ENCODE measurements at places on chromosomes 13 and 19.
A peak's percentile ranks its signal among the peaks of the same experiment; 100 is the strongest.

DNA sequence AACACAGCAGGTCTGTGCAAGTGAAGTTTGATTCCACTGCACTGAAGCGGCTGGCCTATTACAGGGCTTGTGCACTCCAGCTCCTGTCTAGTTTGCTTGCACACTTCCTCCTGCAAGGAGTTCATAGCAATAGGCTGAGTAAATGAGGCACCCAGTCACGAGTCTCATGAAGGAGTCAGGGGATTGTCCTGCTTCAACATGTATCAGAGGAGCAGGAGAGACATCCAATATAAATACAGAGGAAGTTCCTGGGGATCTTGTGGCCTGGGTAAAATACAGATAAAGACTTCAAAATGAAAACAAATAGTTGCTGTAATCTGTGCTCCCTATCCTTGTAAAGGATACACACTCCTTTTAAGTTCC lies 259.9 kb downstream of the SLITRK1 start:
- no peak for DNase-seq

DNA sequence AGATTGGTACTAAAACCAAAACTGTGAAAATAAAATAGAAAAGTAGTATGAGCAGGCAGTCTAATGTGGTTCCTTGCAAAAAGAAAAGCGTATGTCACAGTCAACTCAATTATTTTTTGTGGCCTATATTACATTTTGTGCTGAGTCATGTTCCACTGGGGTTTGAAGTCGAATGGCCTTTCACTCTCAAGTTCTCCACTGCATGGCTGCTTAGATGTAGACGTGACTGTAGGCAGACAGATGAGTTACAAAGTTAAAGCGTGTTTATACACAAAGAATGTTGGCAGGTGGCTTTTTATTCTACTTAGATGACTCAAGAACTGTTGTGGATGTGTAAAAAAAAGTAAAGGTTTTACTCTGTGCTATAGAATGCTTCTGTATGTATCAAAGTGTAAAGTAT lies 133.9 kb downstream of the SLITRK6 start:
- no peak for DNase-seq

DNA sequence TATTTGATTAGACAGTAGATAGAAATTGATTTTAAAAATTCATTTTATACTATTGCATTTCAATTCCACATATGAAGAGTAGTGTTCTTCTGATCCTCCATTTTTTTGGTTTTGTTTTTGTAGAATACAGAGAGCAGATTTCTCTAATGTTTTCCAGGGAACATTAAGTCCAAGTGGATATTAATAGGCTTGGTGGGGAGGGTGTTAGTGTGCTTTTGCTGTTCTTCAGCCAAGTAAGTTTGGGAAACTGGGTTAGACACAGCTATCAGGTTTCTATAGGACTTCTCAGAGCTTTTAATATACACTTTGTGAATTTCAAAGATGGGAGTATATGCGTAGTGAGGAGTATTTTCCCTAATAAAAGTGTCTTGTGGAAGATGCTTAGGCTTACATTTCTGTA lies 21.8 kb downstream of the NAA16 start:
- no peak for DNase-seq

GRCh38 chr19:33496038-33496895 lies 25.3 kb downstream of the PEPD start:
- DNase-seq, result no peak

GRCh38 chr19:17553256-17553655 lies 2.2 kb upstream of the COLGALT1 start:
- peak; percentile 58 for DNase-seq

GRCh38 chr13:33194820-33195692 lies 90.5 kb downstream of the STARD13 start:
- DNase-seq, result no peak

- no peak for DNase-seq
Measured at GRCh38 chr19:4441994-4442818, 15.4 kb downstream of the UBXN6 start.

GRCh38 chr19:18717601-18718000 lies 34.1 kb downstream of the CRTC1 start:
- DNase-seq, result no peak

DNA sequence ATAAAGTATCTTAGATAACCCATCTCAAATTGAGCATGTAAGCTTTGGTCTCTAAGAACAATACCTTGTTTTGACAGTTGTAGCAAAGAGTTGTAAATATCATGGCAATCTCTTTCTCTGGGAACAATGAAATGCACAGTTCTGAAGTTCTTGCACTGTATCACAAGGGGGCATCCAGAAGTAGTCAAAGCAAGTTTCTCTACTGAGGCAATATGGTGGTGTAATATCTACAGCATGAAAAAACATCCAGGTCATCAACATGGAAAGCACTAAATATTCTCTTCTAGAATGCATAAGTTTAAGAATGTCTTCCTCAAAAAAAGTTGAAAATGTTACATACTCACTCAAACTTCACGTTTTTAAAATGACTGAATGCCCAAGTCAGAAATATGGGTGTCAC lies 19.6 kb downstream of the MTMR6 start:
- DNase-seq, result no peak

- peak; percentile 59 for DNase-seq
Measured at GRCh38 chr13:100789968-100790367, 115.4 kb upstream of the TMTC4 start.

DNA sequence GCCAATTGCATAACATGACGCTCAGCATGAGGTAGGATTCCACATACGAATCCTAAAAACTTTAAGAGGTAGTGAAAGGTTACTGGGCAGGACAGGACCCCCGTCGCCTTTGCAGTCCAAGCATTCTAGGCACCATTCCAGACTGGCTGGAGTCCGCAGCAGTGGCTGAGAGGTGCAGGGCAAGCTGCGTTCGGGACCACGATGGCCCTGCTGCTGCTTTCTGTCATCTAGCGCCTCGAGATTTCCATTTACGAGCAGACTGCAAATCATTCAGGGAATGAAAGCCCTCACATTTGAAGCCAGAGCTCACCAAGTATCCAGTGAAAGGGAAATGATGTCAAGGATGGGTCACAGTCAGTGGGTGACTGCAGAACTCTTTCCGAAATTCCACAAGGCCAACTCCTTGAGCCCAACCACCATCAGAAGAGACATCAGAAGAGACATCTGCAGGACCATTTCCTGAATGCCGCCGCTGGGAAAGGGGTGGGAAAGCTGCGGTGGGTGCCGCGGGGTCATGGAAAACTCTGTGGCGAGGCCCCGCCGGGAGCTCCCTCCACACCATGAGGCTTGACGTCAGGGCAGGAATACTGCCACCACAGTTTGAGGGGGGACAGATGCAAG lies 88.3 kb downstream of the COL4A1 start:
- no peak for DNase-seq

- DNase-seq, result no peak
Measured at GRCh38 chr19:9000933-9001332, 9.3 kb downstream of the MUC16 start.

DNA sequence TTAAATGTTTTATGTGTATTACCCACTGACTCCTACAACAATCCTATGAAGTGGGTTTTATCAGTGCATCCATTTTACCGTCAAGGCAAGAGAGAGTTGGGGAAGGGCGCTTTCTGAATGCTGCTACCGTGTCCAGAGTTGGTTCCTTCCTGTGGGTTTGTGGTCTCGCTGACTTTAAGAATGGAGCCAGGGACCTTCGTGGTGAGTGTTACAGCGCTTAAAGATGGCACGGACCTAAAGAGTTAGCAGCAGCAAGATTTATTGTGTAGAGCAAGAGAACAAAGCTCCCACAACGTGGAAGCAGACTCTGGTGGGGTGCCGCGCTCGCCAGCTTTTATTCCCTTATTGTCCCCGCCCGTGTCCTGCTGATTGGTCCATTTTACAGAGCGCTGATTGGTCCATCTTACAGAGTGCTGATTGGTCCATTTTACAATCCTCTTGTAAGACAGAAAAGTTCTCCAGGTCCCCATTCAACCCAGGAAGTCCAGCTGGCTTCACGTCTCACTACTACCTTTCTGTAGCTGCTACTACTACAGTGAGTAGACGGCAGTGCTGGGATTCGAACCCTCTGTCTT lies 6.1 kb downstream of the OSCAR start:
- DNase-seq, result no peak

DNA sequence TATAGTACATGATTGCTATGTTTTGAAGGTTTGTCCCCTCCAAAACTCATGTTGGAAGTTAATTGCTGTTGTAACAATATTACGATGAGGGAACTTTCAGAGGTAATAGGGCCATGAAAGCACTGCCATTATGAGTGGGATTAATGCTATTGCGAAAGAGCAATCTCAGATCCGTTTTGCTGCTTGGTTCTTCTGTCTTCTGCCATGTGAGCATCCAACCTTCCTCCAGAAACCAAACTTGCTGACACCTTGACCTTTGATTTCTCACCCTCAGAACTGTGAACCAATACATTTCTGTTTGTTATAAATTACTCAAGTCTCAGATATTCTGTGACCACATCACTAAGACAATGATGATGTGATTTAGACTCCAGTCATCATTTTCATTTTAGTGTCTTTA lies 2590.9 kb downstream of the PCDH9 start:
- DNase-seq, result no peak

- DNase-seq, result no peak
Measured at GRCh38 chr13:44312834-44313551, 60.6 kb upstream of the SERP2 start.

DNA sequence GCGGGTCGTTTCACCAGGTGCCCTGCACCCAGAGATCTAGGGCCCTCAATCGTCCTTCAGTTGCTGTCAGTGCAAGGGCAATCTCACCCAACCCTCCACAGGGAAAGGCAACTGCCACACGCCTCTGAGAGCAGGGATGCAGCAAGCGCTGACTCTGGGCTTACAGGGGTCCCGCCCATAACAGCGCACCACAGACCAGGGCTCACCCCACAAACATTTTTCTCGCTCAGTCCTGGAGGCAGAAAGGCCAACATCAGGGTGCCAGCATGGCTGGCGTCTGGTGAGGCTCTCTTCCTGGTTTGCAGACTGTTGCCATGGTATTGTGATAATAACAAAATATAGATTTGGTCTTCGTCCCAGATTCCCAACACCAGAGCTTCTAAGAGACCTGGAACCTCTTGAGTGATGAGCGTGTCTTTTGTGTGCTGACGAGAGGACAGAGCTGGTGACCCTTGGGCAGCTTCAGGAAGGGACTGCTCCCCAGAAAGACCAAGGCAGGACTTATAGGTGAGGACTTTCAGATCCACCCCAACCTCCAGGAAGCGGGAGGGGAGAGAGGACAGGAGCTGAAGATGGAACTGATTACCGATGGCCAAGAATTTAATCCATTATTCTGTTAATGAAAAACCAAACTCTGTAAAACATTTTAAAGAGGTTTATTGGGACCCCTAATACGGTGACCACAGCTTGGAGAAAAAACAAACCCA lies 51.3 kb downstream of the C13orf46 start:
- DNase-seq, result no peak

DNA sequence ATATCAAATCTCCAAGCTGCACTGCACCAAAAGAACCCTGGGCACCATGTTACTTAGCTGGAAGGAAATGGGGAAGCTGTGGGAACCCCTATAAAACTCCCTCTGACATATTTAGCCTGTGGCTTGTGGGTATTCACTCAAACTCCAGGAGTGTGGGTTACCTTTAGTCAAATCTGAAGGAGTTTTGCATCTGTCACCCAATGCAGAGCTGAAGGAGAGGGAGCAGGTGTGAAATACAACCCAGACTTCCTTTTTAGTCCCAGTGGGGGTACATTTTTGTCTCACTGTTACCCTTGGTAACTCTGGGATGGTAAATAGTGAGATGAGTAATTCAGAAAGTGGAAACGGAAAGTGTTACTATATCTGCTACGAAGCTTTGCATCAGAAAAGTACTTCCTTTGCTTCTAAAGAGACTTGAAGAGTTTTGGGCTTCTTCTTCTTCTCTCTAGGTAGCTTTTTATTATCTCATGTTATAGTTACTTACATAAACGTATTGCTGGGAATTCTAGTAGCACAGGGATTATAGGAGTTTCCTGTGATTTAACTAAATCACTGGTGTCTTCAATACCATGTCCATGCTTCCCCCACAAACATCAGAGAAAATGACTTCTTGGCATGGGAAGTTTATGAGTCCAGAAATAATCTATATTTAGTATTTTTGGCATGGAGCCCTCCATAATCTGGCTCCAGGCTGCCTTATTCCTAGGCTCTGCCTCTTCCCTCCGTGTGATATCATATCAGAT lies 105.9 kb downstream of the AKAP11 start:
- DNase-seq, result no peak

- no peak for DNase-seq
Measured at GRCh38 chr19:18543814-18544475, 572 bp upstream of the FKBP8 start.

- peak; percentile 86 for DNase-seq
Measured at GRCh38 chr19:45691516-45692186, at the start of gene SNRPD2. SNRPD2 (minus strand) TSS chr19:45691953; CDS start chr19:45691888, 65 bp downstream.

GRCh38 chr19:35216016-35216832 lies 12.3 kb downstream of the FAM187B start:
- no peak for DNase-seq

GRCh38 chr13:37075164-37075563 lies 15.7 kb upstream of the SUPT20H start:
- no peak for DNase-seq

DNA sequence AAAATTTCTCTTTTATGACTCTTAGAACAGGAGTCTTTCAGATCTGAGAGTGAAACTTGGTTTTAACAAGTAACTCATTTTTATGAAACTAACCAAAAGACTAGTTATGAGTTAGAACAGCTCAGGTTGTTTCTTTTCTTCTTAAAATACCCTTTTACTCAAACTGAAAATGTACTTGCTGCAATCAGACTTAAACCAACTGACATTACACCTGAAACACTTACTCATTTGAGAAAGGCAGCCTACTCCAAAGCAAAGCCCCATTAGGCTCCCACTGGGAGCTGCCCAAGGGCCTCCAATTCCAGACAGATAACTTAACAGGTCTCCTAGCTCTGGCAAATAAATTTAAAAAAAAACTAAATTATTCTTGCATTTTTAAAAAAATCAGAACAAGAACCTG lies 3.6 kb downstream of the FOXO1 start:
- no peak for DNase-seq
